Globus pallidus (tissue), 1 donor: ENCODE measurements at places on chromosomes 6 and 20.

GRCh38 chr6:9515633-9516606 lies 899.0 kb downstream of the TFAP2A start:
- DNase-seq: no peak

DNA sequence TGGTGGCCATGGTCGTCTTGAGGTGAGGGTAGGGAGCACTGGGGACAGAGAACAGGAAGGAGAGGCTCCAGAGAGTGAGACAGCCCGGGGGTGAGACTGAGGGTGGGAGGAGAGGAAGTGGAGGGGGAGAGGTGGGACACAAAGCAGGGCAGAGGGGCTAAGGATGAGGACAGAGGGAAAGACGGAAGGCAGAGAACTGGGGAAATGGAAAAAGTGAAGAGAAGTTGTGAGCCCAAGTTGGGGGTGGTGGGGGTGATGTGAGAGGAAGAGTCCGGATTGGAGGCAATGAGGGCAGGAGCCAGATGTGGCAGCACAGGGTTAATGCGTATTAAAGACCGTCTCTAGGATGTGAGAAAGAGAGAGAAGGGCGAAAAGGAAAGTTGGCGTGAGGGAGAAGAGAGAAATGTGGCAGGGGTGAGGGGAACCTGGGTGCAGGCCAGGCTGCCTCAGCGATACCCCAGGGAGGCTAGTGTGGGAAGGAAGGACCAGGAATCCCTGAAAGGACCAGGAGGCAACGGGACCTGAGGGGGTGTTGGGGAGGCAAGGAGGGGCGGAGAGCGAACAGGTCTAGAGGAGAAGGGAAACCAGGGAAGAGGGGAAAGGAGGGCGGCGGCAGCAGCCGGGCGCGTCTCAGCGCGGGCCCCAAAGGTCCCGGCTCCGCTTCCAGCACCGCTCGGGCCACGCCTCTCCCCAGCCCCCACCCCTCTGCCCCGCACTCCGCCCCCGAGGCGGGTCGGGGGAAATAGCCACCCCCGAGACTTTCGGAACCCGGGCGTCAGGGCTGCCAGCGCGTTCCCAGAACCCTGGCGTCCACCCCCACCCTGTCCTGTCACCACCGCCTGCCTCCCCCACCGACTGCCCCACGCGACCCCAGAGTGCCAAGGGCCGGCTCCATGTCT lies at the start of gene PPP1R18:
Gene PPP1R18, minus strand, starts transcription at position 637 of the 899 bp plus-strand sequence. Its CDS starts 627 bp downstream, at position 10.
- peak; percentile 53 for DNase-seq

GRCh38 chr6:52317841-52318581 lies 33.5 kb upstream of the MCM3 start:
- DNase-seq: no peak

DNA sequence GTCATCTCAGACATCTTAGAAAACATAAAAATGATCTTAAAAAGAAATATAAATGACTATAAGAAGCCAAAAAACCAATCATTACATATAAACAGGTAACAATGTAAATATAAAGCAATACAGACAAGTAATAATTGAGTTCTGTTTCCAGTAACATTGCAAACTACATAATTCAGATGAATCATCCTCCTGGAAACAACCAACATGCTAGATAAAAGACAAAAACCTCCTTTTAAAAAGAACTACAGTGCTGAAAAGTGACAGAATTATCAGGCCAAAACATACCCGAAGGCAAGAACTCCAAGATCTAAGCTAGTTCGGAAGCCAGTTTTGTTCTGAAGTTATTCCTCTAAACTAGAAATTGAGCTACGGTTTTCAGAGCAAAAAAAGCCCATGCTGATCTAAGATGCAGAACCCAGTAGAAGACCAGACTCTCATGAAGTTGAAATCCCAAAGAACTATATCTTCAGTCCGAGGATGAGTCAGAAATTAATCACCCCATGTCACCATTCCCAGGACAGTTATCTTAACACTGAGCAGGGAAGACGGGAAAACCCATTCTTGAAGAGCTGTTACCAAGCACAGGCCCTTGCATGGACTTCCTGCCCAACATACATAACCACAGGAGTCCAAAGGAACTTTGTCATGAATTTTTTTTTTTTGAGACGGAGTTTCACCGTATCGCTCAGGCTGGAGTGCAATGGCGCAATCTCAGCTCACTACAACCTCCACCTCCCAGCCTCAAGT lies 9.8 kb downstream of the PGM3 start:
- DNase-seq: no peak

- DNase-seq: no peak
Measured at GRCh38 chr6:125207956-125208355, 54.4 kb downstream of the TPD52L1 start.

GRCh38 chr20:58179083-58179431 lies 49.4 kb downstream of the ANKRD60 start:
- DNase-seq: no peak
